ENCODE measurements at places on chromosomes 12 and 14.
A peak's percentile ranks its signal among the peaks of the same experiment; 100 is the strongest.

DNA sequence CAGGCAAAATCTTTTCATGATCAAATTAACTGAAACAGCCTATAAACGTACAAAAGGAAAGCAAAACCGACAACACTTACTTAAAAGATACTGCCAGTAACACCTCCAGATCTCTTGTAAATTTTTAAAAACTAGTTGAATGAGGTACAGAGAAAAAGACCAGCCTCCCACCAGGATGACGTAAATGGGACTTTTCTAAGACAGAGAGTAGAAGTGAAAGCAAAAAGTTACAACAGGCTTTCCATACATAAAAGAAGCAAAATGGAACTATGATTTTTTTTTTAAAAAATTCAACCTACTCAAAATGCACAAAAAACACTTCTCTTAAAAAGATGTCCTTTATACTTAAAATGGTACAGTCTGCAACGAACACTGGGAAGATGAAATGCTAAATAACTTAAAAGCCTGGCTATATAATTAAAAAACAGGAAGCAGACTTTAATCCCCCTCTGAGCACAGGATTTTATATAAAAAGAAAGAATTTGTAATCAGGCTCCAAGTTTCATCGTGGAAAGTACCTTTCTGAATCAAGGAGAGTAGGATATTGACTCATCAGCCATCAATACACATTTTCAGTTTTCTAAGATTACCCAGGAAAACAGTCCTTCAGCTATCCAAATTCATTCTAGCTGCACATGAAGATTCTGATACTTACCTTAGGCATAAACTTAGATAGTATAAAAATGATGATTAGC lies 14.2 kb upstream of the MYO1A start:
- DNase-seq, result no peak

GRCh38 chr12:117158911-117159553 lies 31.2 kb downstream of the FBXO21 start:
- DNase-seq, result no peak

- DNase-seq, result no peak
Measured at GRCh38 chr12:80838024-80838658, 99.6 kb downstream of the LIN7A start.

- DNase-seq, result no peak
Measured at GRCh38 chr14:104927901-104928300, 3.2 kb downstream of the PLD4 start.

DNA sequence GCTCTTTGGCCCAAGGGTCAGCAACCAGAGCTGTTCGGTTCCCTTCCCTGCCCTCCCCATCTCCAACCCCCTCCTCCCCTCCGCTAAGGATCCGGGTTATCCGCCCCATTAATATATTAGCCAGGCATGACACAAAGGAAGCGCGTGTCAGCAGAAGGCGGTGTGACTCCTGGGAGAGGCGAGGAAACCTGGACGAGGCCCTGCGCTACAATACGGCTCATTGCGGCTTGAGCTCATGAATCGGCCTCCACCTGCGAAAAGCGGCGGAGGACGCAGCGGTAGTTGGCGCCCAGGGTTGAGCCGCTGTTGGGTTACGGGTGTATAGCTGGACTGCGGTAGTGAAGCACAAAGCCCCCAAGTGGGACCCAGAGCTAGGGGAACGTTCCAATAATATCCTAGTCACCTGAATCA lies 9.9 kb downstream of the FOXA1 start:
- peak; percentile 54 for DNase-seq

DNA sequence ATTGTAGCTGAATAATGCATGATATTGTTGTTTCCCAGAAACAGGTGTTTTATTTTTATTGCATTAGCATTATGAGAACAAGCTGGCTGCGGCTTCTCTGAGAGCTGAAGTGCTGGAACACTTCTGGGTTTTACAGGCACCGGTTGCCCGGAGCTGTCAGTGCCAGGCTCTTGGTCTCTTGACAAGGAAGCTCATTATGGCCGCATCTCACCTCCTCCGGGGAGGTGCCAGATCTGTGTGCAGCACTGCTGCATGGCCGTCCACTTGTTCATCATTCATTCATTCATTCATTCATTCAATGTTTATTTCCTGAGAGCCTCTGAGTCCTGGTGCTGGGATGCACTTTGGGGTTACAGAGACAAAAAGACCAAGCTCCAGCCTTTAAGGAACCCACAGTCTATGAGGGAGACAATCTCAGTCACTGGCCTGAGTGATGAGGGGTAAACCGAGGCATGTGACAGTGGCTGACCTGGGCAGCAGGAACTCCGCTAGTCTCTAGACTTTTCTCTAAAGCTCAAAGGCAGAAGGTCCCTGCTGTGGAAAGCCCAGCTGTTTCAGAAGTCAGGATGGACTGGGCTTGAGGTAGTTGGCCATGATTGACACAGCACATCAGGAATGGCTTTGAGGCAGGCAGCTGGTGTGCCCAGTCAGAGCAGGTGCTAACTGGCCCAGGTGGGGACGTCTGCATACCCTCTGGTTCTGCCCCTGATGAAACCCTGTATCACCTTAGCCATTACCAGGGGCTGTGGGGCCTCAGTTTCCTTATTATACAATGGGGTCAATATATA lies 181.0 kb downstream of the ADGRD1 start:
- DNase-seq, result peak; percentile 19

DNA sequence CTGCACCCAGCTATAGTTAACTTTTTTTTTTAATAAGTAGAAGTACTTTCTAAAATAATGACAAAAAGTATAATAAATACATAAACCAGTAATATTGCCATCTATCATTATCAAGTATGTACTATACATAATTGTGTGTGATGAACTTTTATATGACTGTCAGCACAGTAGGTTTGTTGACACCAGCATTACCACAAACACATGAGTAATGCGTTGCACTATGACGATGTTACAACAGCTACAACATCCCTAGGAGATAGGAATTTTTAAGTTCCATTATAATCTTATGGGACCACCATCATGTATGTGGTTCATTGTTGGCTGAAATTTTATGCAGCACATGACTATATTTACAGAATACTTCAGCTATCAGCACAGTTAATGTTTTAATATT lies 62.9 kb upstream of the VSX2 start:
- no peak for DNase-seq

GRCh38 chr12:22932431-22932830 lies 307.5 kb downstream of the ETNK1 start:
- no peak for DNase-seq

Data from H9 (cell line).